ENCODE measurements at places on chromosomes 2 and 18.

- DNase-seq = no peak
Observed at GRCh38 chr2:159795841-159796690, 1.9 kb downstream of the CD302 start.

DNA sequence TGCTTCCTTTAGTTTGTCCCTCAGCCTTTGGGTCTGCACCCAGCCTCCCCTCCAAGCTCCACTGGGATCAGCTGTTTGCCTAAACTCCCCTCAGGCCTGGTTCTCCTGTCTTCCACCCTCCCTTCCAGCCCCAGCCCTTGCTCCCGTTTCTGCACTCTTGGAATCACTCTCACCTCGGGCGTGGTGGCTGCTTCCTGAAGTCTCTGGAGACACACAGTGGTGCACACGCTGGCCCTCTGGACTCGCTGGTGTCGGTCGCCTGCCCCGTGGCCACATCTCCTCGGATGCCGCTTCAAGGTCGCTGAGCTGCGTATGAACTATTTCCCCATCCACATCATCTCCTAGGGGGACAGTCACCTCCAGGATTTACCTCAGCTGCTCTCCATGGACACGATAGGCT is 46.3 kb downstream of the PSMG2 start:
- no peak for DNase-seq

DNA sequence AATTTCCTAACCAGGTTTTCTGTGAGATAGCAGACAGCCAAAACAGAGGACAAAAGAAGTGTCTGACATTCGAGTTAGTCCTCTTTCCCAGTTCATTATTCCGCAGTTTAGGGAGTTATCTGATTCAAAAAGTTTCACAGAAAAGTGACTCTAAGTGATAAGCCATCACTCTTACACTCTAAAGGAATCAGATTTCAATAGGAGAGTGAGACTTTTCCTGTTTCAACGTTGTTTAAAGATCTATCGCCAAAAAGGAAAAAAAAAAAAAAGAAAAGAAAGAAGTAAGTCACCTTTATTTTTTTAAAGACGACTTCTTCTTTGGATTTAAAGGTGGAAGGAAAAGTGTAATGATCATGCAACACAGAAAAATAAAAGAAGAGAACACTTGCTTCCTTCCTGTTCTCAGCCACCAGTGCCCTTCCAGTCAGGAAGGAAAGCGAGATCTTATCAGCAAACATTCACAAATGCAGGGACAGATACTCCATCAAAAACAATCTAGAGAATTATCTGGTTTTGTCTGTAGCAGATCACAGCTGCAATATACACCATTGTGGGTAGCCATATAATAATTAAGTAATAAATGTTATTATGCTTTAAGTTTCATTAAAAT is 49.8 kb downstream of the TFPI start:
- no peak for DNase-seq

GRCh38 chr2:196442211-196442610 is 197.3 kb upstream of the CCDC150 start:
- DNase-seq = no peak

DNA sequence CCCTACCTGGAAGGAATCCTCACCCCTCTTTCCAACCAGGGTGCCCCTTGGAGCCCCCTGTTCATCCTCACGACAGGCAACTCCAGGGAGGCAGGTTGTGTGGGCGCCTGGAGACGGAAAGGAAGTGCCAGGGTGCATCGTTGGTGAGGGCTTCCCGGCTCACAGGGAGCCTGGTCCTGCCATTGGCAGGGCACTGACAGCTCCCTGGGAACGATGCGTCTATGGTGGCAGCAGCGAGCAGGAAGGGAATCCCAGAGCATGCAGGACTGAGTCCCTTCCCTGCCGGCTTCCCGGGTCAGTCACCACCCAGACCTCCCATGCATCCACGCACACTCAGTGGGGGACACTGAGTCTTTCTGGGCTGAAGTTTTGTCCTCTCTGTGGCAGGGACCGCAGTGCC is 117.6 kb downstream of the INHBB start:
- no peak for DNase-seq

GRCh38 chr2:143937723-143938350 is 582.1 kb downstream of the ZEB2 start:
- DNase-seq = no peak

GRCh38 chr2:237312021-237312755 is 101.8 kb downstream of the COL6A3 start:
- no peak for DNase-seq

- DNase-seq = no peak
Observed at GRCh38 chr2:212539072-212539880, 674 bp upstream of the ERBB4 start.

GRCh38 chr2:58515827-58516573 is 274.9 kb upstream of the FANCL start:
- no peak for DNase-seq

Measured in A549 (cell line).